ENCODE measurements at places on chromosomes 13 and 19.

DNA sequence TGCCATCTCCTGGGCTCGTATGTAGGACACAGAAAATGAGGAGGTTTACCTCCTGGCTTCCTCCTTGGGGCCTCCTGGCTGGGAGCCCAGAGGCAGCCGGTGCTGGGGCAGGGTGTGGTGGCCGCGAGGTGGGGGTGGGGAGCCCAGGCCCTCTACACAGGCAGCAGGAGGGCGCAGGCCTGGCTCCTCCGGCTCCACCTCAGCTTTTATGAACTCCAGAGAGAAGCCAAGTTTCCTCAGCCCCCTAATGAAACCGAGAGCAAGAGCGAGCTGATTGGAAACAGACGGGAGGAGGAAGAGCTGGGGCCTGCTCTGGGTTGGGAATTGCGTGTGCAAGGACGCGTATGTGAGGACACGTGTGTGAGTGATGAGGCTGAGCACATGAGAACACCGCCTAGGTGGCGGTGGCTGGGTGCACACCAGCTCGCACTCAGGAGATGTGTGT lies 23.1 kb downstream of the LYL1 start:
- DNase-seq = no peak

DNA sequence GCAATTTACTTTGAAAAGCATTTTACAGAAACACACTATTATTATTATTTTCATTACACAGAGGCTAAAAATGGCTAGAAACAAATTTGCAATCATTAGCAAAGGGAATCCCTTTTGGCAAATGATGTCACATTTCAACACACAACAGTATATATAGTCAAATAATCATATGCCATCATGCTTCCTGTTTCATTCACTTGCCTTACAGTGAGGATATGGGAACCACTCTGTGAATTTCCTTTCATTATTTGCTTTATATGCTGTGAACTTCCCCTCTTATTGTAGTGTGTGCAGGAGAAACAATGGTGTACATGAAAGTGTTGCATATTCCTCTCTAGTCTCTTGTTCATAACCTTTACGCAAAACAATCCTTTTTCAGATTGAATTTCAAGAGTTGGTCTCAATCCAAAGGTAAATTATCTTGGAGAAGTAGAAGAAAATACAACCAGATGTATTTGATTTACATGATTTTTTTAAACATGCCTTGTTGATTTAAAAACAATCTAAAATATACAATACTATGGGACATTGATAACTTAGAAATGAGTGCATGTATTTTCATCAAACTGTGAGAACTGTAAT lies 657.3 kb downstream of the EFNB2 start:
- DNase-seq = no peak

- no peak for DNase-seq
Observed at GRCh38 chr13:100541897-100542825, 46.4 kb downstream of the GGACT start.

DNA sequence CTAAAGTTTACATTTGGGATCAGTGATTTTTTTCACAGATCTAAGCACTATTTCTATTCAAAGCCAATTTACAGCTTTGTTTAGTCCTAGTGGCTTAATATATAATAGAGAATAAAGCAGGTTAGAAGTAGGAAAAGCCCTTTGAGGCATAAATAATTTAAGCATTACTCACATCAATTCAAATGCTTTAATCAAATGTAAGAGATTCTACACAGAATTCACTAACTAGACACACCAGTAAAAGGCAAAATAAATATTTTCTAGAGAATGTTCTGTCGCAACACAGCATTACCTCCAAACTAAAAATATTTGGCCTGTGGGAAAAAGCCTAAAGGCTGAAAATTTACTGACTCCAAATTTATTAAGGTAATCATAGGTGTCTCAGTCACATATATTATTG lies 31.3 kb downstream of the KCTD12 start:
- no peak for DNase-seq

DNA sequence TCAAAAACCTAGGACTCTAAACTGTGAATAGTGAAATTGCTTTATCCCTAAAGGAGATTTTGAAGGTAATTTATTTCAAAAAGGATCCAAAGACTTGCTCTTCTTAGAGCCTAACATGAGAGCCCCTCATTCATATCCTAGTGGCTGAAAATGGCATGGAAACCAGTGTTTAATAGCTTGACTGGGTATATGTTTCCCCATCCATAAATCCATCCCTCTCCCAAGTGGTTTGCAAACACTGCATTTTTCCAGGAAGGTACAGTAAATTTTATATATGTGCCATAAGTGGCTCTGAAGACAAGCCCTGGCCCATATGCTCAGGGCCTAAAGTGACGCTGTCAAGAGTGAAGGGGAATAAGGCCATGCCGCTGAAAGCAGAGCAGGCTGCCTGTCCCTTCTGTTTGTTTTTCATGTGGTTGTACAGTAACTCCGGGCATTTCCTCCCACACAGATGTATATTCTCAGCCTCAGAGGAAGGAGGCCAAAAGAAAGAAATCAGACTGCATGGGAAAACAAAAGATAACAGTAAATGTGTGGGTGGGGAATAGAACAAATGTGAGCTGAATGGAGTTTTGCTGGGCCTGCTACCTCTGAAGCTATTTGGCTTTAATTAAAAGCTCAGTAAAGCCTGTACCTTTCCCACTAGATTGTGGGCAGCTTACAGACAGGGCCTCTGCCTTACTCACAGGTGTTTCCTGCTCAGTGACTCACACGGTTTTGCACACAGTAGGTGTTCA lies 181.9 kb downstream of the PCDH9 start:
- DNase-seq = no peak

- no peak for DNase-seq
Observed at GRCh38 chr19:36972571-36972970, 56.4 kb downstream of the ZNF568 start.

DNA sequence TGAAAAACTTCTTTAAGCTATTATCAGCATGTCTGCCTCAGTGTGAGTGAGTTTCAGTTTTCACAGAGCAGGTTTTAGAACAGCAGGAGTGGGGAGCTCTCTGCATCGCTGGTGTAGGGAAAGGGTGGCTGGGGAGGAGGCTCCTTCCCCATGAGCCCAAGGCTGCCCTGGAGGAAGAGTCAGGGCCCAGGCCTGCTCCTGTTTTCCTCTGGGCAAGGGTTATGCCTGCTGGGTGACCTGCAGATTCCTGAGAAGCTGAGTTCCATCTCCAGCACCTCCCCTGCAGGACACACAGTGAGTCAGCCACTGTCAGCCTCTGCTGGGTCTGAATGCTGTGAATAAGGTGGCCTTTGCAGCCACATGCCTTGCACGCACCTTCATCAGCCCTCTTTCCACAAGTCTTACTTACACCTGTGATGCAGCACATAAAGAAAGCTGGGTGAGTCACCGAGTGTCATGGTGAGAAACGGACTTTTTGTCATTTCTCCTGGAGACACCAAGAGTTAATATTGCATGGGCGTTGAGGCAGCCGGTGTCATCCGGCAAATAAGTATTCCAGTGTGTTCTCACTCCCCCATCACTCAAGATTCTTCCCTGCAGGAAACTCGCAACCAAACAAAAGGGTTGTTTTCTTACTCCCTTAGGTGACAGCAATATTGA lies 186.4 kb upstream of the KL start:
- DNase-seq = peak; percentile 72

DNA sequence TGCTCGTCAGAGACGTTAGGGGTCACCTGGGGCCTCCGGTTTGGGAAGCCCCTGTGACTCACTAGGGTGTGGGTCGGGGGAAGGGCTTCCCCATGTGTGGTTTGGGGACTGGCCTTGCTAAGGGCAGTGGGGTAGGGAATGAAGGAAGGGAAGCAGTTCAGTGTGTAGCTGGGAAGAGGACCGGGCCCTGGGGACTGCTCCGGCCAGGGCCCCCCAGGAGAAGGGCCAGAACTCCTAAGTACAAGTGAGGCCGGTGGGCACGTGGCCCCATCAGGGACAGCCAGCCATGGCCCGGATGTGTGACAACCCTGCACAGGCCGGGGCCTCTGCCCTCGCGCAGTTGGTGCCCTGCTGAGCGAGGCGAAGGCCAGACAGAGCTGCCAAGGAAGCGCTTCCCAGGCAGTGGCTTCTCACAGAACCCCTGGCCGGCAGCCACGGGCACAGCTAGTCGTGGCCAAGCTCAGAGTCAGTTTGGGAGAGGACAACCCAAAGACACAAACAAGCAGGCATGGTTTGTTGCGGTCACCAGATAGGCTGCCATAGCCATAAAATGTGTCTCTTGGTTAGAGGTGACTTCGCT lies 25.7 kb downstream of the TEX29 start:
- DNase-seq = no peak

DNA sequence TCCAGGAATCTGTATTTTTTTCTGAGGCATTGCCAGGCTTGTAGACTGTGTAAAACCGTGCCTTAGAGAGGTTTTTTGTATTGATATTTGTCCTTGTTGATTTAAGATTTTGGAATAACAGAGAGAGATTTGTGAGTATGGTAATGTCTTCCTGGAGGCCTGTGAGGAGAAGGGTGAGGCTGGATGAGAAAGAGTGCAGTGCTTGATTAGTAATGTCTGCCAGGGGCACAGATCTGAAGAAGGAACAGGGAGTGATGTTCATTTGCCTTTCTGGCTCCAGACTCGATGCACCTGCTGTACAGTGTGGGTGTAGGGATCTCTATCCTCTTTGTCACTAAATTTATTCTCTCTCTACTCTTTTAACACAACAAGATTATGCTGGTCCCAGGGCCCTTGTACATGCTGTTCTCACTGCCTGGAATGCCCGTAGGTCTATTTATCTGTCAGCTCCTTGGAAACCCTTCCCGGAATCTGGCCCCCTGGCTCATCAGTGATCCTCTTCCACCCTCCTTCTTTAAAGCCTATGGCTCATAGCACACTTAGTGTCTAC lies 4.2 kb downstream of the FIZ1 start:
- DNase-seq = no peak

- DNase-seq = no peak
Observed at GRCh38 chr13:113971471-113972231, 2.2 kb downstream of the C13orf46 start.

DNA sequence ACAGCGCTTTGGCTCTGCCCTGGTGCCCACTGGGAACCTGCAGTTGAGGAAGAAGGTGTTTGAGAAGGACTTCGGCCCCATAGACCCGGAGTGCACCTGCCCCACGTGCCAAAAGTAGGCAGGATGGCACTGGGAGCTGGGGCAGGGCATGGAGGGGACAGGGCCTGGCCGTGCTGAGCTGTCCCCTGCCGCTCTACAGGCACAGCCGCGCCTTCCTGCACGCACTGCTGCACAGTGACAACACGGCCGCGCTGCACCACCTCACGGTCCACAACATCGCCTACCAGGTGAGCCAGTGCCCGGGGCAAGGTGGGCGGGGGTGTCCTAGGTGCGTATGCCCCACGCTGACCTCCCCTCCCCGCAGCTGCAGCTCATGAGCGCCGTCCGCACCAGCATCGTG lies 5.1 kb upstream of the DNM2 start:
- DNase-seq = no peak

DNA sequence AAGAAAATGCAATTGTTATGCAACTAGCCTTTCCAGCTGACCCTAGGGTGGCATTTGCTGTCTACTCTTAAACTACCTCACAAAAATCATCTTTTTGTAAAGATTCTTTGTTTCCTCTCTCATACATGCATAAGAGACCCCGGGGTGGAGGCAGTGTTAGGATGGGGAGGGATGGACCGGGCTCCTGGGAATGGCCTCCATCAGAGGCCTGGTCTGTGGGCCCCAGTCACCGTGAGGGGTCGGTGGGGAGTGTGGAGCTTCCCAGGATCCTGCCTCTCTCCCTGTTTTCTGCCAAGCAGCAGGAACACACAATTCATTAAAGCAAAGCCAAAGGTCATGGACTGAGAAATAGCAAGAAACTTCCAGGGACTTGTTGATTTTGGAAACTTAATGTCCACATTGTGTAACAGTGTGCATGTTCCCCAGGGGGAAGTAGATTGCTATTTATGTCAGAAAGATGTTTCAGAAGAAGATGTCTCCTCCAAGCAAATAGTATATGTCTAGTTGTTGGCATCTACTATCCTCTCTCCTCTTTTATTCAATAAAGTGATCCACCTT lies 241.4 kb downstream of the ENOX1 start:
- DNase-seq = no peak

DNA sequence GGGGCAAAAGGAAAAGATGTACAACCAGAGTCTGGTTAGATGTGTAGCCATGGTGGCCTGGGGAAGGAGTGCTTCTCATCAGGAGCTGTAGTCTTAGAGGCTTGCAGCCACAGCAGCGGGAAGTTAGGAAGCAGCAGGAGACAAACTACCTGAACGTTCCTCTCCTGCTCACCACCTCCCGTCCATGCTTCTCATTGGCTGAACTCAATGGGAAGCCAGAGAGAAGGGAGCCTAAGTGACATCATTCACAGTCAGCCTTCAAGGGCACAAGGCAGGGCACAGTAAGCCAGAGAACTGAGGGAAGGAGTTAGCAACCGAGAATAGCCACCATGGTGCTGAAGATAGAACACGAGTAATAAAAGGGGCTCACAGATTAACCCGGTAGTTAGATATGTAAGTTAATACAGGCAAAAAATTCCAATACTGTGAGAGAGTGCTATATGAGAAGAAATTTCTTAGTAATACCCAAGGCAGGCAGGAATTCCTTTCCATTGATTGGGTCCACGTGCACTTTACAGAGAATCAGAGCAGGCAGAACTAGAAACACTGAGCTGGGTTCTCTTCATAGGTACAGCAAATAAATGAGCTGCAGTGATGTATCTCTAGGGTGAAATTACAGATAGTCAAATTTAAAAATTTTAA lies 391.5 kb upstream of the DACH1 start:
- no peak for DNase-seq

DNA sequence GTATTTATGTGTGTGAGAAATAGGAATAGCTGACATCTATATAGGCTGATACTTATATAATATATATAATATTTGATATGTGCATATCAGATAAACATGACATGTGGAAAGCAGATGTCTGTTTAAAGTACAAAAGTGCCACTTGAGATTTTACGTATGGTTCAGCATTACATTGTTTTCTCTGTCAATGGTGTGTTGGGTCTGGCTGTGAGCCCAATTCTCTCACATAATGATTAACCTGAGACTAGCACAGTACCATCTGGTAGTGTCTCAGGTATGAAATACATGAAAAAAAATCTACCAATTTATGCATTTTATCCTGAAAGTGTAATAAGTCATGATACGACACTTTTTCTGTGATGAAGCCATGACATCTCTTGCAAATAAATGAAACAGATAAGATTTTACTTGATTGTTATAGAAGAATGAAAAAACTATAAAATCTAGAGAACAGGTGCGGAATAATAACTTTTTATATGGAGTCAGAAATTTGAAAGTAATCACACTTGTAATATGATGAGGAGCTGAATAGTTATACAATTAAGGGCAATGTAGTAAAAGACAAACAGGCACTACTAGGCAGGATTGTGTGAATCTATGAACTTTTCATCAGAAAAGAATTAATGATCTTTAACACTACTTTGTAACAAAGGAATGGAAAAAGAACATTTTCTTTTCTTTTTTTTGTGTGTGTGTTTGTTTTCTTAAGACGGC lies 1405.0 kb downstream of the OLFM4 start:
- no peak for DNase-seq

- DNase-seq = peak; percentile 52
Observed at GRCh38 chr19:47707135-47707925, 5.9 kb upstream of the EHD2 start.
